Stimulated activated CD8-positive, alpha-beta memory T cell treated with anti-CD3 and anti-CD28 coated beads, Interleukin-2, amount 100 ng/mL, for 48 hours (primary cell): ENCODE measurements at places on chromosomes 16 and 17.

DNA sequence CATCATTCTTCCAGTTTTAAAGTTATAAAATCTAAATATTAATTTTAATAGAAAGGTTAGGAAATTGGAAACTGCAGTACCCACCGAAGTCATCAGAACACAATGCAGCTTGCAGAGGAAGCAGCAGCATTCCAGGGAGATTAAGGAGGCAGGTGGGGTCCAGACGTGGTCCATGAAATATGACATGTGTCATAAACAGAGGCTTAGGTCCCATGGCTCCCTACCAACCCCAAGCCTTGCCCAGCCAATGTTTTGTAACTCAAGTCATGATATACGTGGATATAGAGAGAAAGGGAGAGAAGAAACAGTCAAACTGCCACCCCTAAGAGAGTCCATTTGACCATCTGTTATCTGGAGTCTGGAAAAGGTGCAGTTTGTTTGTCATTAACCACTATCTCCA, 670.0 kb downstream of the TOX3 start:
- DNase-seq = no peak

- DNase-seq = no peak
These were observed 23.6 kb downstream of the CRISPLD2 start for GRCh38 chr16:84843149-84844048.

GRCh38 chr17:50905460-50905803, 39.3 kb upstream of the TOB1 start:
- DNase-seq = no peak

GRCh38 chr17:75910699-75911098, 6.0 kb upstream of the MRPL38 start:
- no peak for DNase-seq

- DNase-seq = no peak
These were observed 7.3 kb downstream of the SPATA2L start for GRCh38 chr16:89693931-89694783.
